ENCODE measurements at places on chromosomes 16 and 17.

GRCh38 chr17:11035681-11036080 lies 197.8 kb upstream of the PIRT start:
- no peak for DNase-seq

GRCh38 chr17:29570521-29570920 lies 2.0 kb downstream of the TP53I13 start:
- no peak for DNase-seq

- no peak for DNase-seq
These were observed 77.1 kb downstream of the ARSG start for GRCh38 chr17:68368387-68368786.

DNA sequence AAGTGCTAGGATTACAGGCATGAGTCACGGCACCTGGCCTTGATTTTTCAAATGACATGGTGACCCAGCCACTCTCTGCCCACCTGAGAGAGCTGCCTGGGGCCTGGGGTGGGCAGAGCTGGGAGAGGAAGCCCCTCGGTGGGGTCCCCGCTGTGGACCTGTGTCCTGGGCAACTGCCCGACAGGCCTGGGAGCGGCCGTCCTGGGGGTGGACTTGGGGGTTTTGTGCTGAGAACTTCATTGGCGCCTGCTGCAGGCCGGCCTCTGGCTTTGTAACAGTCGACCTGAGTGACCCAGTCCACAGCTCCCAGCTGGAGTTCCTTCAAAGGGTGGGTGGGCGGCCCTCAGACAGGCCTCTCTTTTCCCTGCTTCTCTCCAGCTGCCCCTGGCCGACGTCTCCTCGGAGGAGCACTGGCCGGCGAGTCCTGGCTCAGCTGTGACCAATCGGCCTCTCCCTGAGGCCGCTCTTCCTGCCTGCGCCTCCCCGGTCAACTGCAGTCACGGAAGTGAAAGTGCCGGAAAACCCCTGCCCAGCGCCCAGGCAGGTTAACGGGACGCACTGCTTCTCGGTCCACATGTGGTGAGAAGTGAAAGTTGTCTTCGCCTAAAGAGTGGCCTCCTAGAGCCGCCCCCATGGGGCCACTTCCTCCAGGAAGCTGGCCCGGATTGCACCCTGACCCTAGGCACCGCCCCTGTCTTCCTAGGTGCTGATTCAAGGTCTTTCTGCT lies 5.5 kb downstream of the CBFA2T3 start:
- no peak for DNase-seq

GRCh38 chr17:64736804-64737492 lies 74.8 kb upstream of the SMURF2 start:
- peak; percentile 12 for DNase-seq

GRCh38 chr16:11794996-11795886 lies 1.8 kb downstream of the ZC3H7A start:
- no peak for DNase-seq

DNA sequence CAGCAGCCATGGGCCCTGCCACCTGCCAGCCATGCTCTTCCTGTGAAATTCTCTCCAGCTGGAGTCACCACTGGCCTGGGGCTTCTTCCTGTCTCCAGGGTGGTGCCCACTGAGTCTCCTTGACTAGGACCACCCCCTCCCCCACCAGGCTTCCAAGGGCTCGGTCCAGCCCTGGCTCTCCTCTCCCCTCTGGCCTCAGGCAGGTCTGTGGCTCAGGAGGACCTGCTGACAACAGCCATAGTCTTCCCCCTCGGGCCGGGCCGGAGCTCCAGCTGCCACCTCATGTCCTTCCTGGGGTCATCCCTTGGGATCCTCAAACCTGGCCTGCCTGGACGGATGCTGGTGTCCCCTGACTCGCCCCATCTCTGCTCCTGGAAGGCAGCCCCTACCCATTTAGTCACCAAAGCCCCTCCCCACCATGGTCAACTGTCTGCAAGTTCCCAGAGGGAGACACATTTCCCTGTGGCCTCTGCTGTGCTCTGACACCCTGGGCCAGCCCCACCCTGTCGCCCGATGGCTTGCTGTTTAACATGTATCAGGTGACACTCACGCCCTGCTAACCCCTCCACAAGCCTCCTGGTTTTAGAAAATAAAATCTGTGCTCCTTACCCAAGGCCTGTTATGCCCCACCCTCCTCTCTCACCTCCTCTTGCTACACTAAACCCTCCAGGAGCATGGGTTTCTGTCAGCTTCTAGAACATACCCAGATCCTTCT lies 186.2 kb downstream of the RBFOX3 start:
- no peak for DNase-seq

GRCh38 chr17:1873418-1873817 lies 43.6 kb downstream of the RPA1 start:
- no peak for DNase-seq

GRCh38 chr17:78214706-78215061 lies 631 bp downstream of the BIRC5 start:
- DNase-seq: no peak

DNA sequence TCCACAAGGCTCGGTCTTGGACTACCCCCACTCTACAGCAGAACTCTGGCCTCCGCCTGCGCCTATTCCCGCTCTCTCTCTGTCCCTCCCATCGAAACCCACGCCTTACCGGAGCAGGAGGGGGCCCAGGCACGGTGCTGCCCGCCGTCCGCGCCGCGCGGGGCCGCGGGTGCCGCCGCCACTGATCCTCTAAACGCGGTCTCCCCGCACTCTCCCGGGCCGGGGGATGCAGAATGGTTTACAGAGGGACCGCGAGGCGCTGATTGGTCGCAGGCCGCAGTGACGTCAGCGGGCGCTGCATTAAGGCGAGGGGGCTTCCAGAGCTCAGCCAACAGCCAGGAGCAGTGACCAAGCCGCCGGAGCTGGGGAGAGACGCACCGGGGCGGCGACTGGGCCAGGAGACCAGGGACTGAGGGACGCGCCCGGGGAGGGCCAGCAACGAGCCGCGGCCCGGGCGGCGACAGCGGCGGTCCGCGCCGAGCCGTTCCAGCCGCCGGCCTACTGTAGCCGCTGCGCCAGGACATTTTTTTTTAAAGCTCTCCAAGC lies 747 bp upstream of the LHX1 start:
- no peak for DNase-seq

DNA sequence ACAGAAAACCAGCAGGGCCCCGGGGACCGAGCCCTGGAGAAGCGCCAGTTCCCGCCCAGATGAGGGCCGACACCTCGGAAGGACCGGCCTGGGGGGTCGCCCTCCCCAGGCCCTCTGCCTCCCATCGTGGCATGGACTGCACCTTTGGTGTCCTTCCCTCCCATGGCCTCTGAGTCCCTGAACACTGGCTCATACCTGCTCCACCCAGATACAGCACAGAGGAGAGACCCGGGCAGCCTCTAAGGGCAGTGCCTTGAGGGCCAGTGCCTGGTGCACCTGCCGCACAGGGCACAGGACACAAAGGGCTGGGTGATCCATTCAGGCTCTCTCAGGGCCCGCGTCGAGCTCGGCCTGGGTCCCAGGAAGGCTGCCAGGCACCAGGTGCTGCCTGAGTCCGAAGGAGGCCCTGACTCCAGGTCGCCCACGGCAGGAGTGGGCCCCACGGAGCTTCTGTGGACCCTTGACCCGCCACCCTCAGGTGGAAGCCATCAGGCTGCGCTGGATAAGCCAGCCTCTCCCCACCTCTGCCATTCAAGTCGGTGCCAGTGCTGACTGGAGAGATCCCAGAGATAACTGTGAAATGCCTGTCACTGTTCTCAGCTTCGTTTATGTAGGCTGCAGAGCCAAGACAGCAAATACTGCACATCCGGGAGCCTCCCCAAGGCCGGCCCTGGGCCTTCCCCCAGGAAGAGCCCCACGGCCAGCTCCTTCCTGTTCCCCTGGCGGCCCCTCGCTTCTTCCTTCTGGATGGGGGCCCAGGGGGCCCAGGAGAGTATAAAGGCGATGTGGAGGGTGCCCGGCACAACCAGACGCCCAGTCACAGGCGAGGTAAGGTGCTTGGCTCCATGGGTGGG lies at the start of gene ZG16B:
ZG16B (plus strand) TSS at position 803 of the 854 bp plus-strand sequence. CDS start 139 bp downstream, outside the sequence.
- DNase-seq: no peak

GRCh38 chr17:32936186-32936893 lies 8.4 kb downstream of the TMEM98 start:
- DNase-seq: no peak

- no peak for DNase-seq
These were observed 174.2 kb downstream of the STX8 start for GRCh38 chr17:9401434-9401833.

GRCh38 chr17:9432134-9432885 lies 143.3 kb downstream of the STX8 start:
- no peak for DNase-seq

All from stimulated activated CD4-positive, alpha-beta T cell treated with anti-CD3 and anti-CD28 coated beads, Interleukin-2, amount 100 ng/mL, for 4 hours (primary cell).